ENCODE measurements at places on chromosomes 5 and 9.

DNA sequence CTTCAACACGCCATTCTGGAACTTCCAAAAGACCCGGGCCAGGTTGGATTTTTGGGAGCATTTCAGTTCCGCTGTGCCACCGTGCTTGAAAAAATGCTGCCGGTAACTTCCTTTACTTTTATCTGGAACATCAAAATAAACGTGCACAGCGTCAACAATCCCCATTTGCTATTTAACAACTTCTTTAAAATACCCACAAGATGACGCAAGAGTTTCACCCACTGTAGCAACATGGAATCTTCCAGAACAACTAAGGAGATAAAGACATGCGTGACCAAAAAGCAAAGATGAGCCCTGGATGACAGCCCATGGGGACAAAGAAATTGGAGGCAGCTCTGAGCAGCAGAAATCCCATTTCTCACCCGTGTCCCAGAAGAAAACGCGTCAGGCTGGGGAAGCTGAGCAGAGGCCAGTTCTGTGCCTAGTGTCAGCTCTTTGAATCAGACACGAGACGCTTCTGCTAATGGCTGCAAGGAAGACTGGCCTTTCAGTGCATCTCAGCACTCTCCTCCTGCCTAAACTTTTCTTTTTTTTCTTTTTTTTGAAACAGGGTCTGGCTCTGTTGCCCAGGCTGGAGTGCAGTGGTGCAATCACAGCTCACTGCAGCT lies 61.3 kb downstream of the SECISBP2 start:
- DNase-seq = no peak

DNA sequence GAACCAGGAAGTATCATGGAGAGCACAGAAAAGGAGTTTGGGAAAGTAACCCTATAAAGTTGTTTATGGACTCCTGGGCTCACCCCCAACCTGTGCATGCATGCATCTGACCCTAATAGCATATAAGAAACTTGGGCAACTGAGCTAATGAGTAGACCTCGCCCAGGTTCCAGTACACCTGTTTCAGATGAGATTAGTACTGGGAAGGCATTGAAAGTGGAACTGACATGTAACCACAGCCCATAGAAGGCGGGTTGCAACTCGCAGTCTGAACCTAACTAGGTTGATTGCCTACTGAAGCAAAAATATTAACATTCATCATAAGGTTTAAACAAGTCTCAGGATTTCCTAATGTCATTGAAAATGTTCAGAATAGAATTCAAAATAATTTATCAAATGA lies 87.0 kb downstream of the WNK2 start:
- DNase-seq = no peak

DNA sequence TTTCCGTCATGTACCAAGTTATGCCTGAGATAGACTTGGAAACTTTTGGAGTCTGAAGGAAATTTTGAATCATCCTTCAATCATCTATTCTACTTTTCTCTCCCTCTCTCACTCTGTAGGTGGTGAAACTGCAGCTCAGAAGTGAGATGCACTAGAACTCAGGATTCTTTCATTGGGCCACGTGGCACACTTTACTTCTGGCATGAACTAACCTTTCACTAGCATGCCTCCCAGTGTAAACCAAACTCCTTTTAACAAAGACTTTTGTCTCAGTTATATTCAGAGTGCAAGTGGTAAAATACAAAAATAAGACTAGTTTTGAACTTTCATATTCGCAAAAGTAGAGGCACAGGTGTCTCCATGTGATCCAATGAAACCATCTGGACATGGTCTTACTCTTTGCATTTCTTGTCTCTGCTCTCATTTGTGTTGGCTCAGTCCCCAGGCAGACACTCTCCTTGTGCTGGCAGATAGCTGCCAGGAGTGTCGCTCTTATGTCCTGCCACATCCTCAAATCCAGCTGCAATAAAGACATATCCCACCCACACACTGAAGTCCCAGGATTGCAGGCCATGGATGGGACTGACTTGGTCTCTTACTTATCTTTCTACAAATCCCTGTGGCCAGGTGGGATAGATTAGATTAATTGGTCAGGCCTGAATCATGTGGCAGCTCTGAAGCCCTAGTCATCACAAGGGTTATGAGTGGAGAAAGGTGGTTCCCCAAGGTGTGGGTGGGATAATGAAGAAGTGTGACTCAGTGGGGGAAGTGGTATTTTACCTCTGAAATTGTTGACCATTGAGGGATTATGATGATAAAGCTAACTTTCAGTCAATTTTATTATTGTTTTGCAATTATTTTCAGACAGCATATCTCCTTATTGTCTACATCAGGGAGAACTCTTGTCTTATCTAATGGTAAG lies 267.5 kb downstream of the GABRB2 start:
- no peak for DNase-seq

DNA sequence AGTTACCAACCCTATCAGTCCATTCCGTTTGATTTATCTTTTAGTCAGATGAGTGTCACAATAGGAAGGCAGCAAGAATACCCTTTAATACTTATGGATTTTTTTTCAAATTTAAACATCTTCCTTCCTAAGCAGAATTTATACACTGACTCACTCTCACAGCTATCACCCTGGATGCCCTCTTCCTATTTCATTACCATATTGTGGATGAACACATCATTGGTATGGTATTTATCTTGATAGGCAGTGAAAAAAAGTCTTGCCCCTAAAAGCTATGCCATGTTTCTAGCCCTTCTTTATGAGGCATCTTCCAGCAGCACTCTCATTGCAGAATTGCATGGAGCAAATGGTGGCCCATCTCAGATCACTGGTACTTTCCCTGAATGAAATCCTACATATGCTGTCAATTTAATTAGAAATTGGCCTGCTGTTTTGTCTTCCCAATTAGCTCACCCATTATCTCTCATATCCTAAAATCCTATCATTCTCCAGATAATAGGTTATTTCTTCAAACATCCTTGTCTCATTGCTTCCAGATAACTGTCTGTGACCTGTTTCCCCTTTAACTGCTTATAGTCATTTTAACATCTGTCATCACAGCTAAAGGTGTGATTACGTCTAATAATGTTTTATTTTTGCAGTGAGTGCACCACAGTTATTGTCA lies 433.5 kb upstream of the POU5F2 start:
- DNase-seq = peak; percentile 29

Measured in AG09309 (cell line).